ENCODE measurements at places on chromosomes 4 and X. TPM values are rescaled to one million over a fixed set of nuclear protein-coding genes. Genes with fewer than 3 reads are reported as not detected.

Gene SLC26A1
- total RNA-seq, result not detected

Gene ING2
- 8.4 TPM for total RNA-seq

Gene SPACA5
- not detected for total RNA-seq

Gene OPN1MW2
- not detected for total RNA-seq

Gene MMRN1
- total RNA-seq, result 818 TPM

Gene ENAM
- not detected for total RNA-seq

Gene ATXN3L
- not detected for total RNA-seq

Gene ARHGEF6
- 10.5 TPM for total RNA-seq

Gene CLCN5
- total RNA-seq, result 8.7 TPM

Gene PRPS2
- total RNA-seq, result 35.1 TPM

Gene CTAG1B
- total RNA-seq, result not detected

Gene TAF7L
- 1.6 TPM for total RNA-seq

Gene RPS6KA6
- total RNA-seq, result 1.3 TPM

Gene HSD17B13
- total RNA-seq, result not detected

Gene ZNF81
- total RNA-seq, result 4.5 TPM

Gene VEGFC
- total RNA-seq, result 18.4 TPM

Gene HPGD
- not detected for total RNA-seq

Gene TBC1D9
- total RNA-seq, result 40.1 TPM

Gene NXF2B
- total RNA-seq, result not detected

Gene HOPX
- total RNA-seq, result 32.8 TPM

Gene SPANXC
- total RNA-seq, result not detected

Gene GJB1
- not detected for total RNA-seq

Gene RAB9B
- total RNA-seq, result 0.32 TPM

Gene APELA
- total RNA-seq, result not detected

Gene GPRIN3
- 1.8 TPM for total RNA-seq

Gene SLITRK4
- 36.1 TPM for total RNA-seq

Gene SOX3
- total RNA-seq, result not detected

Gene SLC16A2
- total RNA-seq, result 0.91 TPM

Gene SLC10A4
- total RNA-seq, result 0.30 TPM

Gene BLOC1S4
- 14.9 TPM for total RNA-seq

Gene CSTF2
- 19.2 TPM for total RNA-seq

Gene CXorf66
- not detected for total RNA-seq

Gene PROM1
- total RNA-seq, result 0.30 TPM

Gene SPON2
- total RNA-seq, result 19.9 TPM

Gene SLIT2
- 33.3 TPM for total RNA-seq

Gene NAA10
- 89.0 TPM for total RNA-seq

Gene NUDT10
- 1.6 TPM for total RNA-seq

Gene DIPK2B
- total RNA-seq, result 42.9 TPM

Gene FAM236B
- total RNA-seq, result not detected

Gene PLS3
- 507 TPM for total RNA-seq

Gene HTN3
- total RNA-seq, result not detected

Gene FRMD7
- not detected for total RNA-seq

Gene MAGEA9B
- not detected for total RNA-seq

Gene GSTCD
- total RNA-seq, result 15.3 TPM

Gene NDST3
- total RNA-seq, result not detected

Gene NFKB1
- 45.0 TPM for total RNA-seq

Gene PLK4
- total RNA-seq, result 15.6 TPM

Gene MPP1
- 21.4 TPM for total RNA-seq

Gene IL2
- not detected for total RNA-seq

Gene MAGEA6
- not detected for total RNA-seq

Gene GCNA
- 0.97 TPM for total RNA-seq

Gene HS3ST1
- under 0.01 TPM for total RNA-seq

Gene PPP2R2C
- not detected for total RNA-seq
